K562 (cell line): ENCODE measurements at places on chromosomes 16 and 17.

DNA sequence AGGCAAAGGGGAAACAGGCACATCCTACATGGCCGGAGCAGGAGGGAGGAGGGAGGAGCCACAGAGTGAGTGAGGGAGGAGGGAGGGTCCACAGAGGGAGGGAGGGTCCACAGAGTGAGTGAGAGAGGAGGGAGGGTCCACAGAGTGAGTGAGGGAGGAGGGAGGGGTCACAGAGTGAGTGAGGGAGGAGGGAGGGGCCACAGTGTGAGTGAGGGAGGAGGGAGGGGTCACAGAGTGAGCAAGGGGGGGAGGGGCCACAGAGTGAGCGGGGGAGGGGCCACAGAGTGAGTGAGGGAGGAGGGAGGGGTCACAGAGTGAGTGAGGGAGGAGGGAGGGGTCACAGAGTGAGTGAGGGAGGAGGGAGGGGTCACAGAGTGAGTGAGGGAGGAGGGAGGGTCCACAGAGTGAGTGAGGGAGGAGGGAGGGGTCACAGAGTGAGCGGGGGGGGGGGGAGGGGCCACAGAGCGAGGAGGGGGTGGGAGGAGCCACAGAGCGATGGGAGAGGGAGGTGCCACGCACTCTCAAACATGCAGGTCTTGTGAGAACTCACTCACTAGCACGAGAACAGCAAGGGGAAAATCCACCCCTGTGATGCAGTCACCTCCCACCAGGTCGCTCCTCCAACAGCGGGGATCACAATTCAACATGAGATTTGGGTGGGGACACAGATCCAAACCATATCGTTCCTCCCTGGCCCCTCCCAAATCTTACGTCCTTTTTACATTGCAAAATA is 24.3 kb upstream of the CDH15 start:
- DNase-seq, result peak; percentile 71

GRCh38 chr17:76685366-76685765 is 25.4 kb downstream of the MXRA7 start:
- no peak for DNase-seq

DNA sequence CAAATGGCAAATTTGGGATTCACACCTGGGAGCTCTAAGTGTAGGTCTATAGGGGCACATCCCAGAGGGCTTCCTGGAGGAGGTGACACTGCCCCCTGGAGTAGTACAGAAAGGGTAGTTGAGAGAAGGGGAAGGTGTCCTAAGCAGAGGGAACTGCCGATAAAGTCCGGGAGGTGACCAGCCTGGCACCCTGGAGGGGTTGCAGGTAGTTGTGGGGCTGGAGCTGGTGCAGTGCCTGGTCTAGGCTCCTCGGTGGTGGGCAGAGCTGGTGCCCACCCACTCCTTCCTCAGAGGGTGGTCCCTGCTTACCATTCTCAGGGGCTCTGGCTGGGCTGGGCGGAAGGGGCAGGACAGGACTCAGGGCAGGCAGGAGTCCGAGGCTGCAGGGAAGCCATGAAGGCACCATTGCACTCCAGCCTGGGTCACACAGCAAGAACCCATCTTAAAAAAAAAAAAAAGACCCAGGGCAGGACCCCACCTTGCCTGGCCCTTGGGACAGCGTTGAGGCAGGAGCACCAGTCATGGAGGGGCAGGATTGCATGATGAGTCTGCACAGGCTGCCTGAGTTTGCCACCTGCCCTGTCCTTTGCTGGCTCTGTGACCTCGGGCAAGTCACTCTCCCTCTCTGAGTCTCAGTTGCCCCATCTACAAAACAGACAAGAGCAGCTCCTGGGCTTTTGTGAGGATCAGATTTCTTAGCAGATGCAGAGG is 43.8 kb downstream of the LAT start:
- DNase-seq, result no peak

GRCh38 chr17:75439287-75439686 is 17.1 kb upstream of the TMEM94 start:
- no peak for DNase-seq

- DNase-seq, result no peak
Measured at GRCh38 chr16:65727534-65728137, 605.8 kb upstream of the CDH11 start.

GRCh38 chr17:73431401-73432205 is 119.8 kb upstream of the CDC42EP4 start:
- no peak for DNase-seq

- no peak for DNase-seq
Measured at GRCh38 chr17:39564211-39564848, 43.4 kb downstream of the NEUROD2 start.

GRCh38 chr16:65285128-65286048 is 163.5 kb upstream of the CDH11 start:
- DNase-seq, result no peak

DNA sequence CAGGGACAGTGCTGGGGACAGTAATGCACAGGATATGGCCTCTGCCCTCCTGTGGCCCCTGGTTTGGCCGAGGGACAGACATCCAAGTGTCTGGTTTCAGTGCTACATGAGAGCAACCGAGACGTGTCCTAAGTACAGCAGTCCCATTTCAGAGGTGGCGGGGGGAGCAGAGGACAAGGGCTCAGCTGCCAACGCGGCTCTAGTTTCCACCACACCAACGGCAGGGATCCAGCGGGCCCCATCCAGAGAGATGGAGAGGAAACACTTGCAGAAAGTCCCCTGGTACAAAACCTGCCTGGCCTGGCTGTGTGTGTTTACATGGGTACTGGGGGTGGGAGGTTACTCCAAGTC is 125.8 kb upstream of the SMURF2 start:
- DNase-seq, result no peak

DNA sequence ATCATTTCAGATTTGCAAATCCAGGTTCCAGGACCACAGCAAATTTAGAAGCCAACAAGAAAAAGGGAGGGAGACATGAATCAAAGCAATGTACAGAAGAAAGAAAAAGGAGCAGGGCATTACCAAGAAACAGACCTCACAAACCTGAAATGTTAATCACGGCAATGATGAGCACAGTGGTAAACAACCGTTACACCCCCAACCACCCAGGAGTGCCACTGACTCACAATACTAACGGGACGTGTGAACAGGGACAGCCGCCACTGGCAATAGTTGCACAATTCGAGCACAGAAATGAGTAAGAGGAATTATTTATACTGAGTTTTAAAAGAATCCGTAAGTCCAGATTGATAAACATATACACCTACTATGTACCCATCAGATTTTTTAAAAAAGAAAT is 13.8 kb downstream of the USP22 start:
- DNase-seq, result no peak

DNA sequence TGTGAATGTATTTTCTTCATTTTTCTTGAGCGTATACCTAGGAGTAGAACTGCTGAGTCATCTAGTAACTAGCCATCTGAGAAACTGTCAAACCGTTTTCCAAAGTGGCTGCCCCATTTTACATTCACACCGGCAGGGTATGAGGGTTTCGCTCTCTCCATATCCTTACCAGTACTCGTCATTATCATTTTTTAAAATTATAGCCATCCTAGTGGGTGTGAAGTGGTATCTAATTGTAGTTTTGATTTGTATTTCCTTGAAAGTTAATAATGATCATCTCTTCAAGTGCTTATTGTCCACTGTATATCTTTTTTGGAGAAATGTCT is 6.0 kb downstream of the RNF157 start:
- peak; percentile 38 for DNase-seq

DNA sequence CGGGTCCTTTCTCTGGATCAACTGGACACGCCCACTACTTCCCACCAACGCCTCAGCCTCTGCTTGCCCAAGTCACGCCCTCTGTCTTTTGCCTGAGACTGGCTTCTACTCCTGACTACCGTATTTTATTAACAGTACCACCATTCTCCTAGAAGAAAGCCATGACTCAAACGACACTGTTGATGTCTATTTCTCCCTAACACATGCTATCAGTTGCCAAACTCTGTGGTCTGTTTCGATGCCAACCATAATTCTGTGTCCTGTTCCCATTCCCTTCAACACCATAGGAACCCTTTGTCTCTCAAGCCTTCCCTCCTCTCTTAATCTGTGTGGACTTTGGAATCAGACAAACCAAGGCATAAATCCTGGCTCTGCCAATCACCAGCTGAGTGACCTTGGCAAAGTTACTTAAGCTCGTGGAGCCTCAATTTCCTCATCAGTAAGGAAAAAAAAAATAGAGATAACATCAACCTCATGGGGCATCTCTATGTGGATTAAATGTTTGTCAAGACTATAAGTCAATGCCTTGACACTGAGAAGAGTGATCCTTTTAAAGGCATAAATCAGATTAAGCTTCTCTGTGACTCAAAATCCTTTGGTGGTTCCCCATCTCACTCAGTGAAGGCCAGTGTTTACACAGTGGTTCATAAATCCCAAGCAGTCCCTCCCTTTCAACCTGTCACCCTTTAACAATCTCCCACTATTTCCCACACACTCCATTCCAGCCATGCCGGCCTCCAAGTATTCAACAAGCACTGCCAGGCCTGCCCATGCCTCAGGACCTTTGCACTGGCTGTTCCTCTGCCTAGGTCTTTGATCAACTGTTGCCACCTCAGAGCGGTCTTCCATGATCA is 45.6 kb downstream of the ERN1 start:
- peak; percentile 57 for DNase-seq

GRCh38 chr16:86018487-86018886 is 119.5 kb downstream of the IRF8 start:
- DNase-seq, result no peak

- no peak for DNase-seq
Measured at GRCh38 chr16:8576141-8577004, 13.9 kb downstream of the TMEM114 start.

DNA sequence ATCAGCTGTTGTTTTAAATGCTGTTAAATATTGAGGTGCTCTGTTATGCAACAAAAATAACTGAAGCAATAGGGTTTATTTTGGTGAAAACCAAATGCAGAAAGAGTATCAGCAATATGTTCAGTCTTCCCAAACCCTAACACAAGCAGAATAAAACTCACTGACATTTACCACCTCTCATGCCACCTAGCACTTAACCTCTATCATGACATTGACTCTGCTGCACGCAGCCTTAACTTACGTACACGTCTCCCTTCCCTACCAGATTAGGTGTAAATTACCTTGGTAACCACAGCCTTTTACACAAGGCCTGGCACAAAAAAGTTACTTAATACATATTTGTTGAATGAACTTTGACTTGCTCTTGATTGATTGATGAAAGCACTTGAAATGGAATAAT is 9.9 kb upstream of the AKAP1 start:
- DNase-seq, result no peak

- no peak for DNase-seq
Measured at GRCh38 chr16:21654466-21654865, 2.1 kb upstream of the IGSF6 start.

DNA sequence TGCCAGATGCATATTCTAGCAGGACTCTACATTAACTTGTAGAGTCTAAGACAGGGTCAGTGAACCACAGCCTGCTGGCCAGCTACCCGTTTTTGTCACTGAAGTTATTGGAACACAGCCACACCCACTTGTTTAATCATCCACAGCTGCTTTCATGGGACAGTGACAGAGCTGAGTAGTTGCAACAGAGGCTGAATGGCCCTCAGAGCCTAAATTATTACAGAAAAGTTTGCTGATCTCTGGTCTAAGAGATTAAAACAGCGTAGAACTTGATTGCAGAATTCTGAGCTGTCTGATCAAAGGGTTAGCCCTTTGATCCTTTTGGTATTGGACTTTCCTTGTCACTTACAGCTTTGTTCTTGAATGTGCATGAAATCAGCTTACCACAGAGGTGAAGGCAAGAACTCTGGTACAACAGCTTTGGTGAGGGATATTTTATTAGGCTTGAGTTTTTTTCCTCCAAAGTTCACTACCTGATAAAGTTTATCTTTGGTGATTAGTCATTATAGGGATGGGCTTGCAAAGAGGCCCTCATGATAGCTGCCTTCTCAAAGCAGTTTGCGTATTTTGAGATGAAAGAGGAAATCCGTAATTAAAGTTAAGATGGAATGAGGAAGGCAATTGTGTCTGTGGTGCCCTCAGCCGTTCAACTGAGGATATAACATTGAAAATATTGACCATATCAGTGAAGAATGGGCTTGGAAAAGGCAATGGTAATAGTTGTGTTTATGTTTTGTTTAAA is 23.6 kb downstream of the ALDH3A2 start:
- no peak for DNase-seq

- DNase-seq, result peak; percentile 42
Measured at GRCh38 chr17:37488009-37488604, 1.6 kb upstream of the DUSP14 start.

GRCh38 chr16:73354434-73354833 is 306.5 kb upstream of the ZFHX3 start:
- DNase-seq, result no peak

GRCh38 chr17:73998249-73998648 is 205.2 kb upstream of the RPL38 start:
- DNase-seq, result no peak

DNA sequence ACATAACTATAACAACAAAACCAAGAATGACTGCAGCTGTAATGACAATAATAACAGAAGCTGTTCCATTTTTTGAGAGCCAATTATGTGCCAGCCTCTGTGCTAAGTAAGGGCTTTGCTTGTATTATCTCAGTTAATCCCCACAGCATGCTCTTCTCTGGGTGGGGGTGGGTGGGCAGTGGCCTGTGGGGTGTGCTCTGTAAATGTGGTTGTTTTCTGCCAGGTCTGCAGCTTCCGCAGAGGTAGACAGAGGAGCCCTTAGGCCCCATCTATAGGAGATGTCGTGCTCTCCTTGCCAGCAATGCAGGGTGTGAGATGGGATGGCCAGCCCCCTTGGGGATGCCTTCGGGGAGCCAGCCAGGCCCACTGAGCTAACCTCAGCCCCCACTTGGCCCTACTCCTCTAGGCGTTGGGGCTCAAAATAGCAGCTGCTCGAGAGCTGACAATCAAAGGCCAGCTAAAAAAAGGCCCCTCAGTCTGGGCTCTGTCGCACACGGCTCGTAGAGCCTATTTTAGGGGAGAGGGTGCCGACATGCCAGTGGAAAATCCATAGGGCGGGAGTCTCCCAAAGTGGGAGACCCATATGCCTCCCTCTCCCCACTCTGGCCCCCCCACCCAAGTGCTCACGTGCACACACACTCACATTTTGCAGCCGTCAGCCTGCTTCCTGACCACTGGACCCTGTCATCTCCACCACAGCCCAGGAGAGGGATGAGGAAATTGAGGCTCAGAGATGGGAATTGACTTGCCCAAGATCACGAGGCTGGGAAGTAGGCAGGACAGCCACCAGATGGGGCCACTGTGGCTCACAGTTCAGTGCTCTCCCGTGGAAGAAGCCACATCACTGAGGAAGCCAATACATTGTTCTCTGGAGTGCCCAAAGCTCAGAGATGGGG is 15.8 kb downstream of the CDH16 start:
- no peak for DNase-seq

DNA sequence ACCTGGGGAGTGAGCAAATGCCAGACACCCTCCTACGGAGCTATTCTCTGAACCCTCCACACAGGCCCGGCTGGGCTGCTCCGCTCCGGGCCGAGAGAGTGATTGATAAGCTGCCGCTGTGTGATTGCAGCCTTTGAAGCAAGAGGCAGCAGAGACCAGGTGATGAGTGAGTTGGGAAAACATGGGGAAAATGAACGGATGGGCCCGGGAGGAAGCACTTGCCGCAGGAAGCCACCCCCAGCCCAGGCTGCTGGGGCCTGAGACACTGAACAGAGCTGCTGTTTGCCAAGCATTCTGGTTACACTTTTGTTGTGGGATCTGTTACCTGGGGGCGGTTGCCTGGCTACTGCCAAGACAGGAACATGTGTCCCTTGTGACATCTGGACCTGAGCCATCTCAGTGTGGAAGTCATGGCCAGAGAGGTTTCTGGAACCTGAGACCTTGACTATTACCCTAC is 46.4 kb upstream of the KLHDC4 start:
- no peak for DNase-seq

- DNase-seq, result no peak
Measured at GRCh38 chr17:5714993-5715392, 130.7 kb upstream of the NLRP1 start.

GRCh38 chr17:39699818-39700147 is at the start of gene ERBB2:
Gene ERBB2 (plus strand): TSS chr17:39700064. CDS start chr17:39700239, 175 bp downstream.
- DNase-seq, result no peak

- no peak for DNase-seq
Measured at GRCh38 chr17:57187391-57187790, 68.9 kb upstream of the MSI2 start.
